ENCODE measurements at places on chromosomes 16 and 17. TPM values are rescaled to one million over a fixed set of nuclear protein-coding genes. Genes with fewer than 3 reads are reported as not detected.

DNA sequence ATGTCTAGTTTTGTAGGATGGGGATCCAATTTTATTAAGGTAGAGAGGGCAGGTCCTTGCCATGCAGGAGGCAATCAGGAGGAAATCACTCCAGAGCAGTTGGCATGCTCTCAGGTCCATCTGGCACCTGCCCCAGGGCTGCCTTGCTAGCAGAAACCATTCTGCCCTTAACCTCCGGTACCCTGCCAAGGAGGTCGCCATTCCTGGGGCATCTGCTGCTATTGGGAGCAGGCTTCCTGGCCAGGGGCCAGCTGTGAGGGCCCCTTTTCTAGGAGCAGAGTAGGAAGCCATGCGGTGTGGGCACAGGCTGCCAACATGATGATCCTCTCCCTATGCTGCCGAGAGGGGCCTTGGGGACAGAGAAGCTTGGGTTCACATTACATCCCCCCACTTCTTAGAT is 47.6 kb upstream of the MGAT5B start:
- DNase-seq = no peak

GRCh38 chr17:13031718-13032350 is 14.0 kb upstream of the ELAC2 start:
- DNase-seq = peak; percentile 53

GRCh38 chr17:64240741-64241347 is 22.2 kb downstream of the TEX2 start:
- DNase-seq = peak; percentile 55

- DNase-seq = no peak
These were observed 4.9 kb upstream of the RASD1 start for GRCh38 chr17:17500999-17501605.

- DNase-seq = no peak
These were observed 33.3 kb downstream of the RHBDL3 start for GRCh38 chr17:32298721-32299579.

- DNase-seq = no peak
These were observed 6.5 kb upstream of the ZNF778 start for GRCh38 chr16:89210904-89211515.

- DNase-seq = peak; percentile 89
These were observed 14.2 kb downstream of the AXIN2 start for GRCh38 chr17:65547253-65547670.

The CCL5 gene
- total RNA-seq = 14.9 TPM

The NPIPB6 gene
- 3.3 TPM for total RNA-seq

- DNase-seq = no peak
These were observed 78.5 kb downstream of the NOS2 start for GRCh38 chr17:27721797-27722196.

The TAT gene
- 2.5 TPM for total RNA-seq

GRCh38 chr17:48014595-48015111 is 22.9 kb downstream of the COPZ2 start:
- no peak for DNase-seq
